DMS79 treated with DMSO at 0.1 percent for 48 hours (cell line): ENCODE measurements at places on chromosomes 5 and 9.

- peak; percentile 43 for DNase-seq
These were observed at the start of gene ISOC1 for GRCh38 chr5:129094087-129094923. Gene ISOC1 (plus strand): TSS chr5:129094749. CDS start chr5:129094767, 18 bp downstream.

DNA sequence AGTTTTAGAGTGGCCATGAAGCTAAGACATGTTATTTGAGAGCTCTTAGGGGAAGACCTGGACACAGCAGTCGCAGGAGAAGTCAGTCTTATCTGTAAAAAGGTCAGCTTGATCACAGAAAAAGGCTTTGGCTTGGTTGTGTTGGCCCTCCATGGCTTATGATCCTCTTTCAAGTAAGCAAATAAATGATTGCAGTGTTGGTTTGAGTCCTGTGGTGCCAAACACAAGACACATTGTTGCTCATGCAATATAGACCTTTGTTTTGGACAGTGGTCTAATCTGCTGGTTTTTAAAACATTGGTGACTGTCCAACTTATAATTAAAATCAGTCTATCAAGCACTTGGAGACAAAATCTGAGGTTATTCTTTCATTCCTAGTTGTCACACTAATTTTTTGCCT lies 54.0 kb downstream of the DOCK8 start:
- DNase-seq = no peak

DNA sequence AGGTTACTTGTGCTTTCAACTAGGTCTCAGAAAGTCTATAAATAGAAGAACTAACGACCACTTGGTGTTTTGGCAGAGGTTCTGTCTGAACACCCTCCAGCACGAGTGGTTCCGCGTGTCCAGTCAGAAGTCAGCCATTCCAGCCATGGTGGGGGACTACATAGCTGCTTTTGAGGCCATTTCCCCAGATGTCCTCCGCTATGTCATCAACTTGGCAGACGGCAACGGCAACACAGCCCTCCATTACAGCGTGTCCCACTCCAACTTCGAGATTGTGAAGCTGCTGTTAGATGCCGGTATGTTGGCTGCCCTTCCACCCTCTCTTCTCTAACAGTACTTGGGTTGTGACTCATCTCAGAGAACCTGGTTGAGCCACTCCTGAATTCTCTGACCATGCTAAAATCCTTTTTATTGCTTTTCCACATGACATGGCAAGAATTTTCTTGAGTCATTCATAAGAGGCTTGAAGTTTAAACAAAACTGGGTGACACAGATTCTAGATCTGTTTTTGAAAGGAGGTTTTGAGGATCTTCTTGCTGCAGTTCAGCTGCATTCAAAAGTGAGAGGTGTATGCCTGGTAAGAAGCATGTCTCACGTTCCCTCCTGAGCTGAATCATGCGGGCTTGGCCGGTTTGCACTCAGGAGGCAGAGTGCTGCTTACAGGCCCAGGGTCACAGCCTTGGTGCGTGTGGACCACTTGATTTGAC lies 103.1 kb upstream of the DMRT1 start:
- DNase-seq = peak; percentile 64

DNA sequence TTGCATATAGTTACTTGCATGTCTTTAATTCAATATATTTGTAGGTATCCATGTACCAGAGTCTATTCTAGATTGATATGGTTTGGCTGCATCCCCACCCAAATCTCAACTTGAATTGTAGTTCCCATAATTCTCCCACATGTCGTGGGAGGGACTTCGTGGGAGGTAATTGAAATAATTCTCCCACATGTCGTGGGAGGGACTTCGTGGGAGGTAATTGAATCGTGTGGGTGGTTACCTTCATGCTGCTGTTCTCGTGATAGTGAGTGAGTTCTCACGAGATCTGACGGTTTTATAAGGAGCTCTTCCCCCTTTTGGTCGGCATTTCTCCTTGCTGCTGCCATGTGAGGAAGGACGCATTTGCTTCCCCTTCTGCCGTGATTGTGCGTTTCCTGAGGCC lies 16.5 kb downstream of the FBXL7 start:
- DNase-seq = no peak

DNA sequence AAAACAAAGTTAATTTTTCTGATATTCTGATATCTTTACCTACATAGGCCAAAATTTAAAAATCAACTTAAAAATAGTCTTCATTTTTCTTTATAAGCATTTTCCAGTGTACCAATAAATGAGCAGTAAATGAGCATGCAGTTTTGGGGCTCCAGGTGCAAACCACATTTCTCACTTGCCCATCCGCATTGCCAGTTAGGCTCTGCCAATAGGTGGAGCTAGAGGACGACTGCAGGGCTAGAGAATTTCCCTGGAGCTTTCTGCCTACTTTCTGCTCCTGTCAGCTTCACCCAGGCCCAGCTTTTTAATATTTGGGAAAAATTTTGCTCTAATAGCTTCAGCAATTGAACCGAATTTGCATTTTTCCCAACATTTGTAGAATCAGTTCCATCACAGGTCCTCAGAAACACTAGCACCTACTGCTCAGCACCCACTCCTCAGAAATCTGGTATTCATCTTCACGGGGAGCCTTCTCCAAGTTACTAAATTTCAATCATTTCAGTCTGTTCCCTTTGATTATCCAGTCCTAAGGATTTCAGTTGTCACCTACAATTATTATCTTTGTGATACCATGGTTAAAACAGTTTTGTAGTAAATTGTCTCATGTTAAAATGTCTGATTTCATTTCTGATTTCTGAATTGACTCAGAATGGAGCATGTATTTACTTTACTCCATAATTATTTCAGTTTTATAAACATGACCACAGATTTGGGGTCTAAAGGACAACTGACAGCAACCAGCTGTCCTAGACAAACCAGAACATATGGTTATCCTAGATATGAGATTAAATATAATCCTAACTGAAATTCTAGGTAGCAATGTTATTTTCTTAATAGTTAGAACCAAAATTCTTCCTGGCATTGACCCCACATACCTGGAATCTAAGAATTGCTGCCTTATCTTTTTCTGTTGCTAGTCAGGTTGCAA lies 104.6 kb upstream of the FAM174A start:
- DNase-seq = no peak

DNA sequence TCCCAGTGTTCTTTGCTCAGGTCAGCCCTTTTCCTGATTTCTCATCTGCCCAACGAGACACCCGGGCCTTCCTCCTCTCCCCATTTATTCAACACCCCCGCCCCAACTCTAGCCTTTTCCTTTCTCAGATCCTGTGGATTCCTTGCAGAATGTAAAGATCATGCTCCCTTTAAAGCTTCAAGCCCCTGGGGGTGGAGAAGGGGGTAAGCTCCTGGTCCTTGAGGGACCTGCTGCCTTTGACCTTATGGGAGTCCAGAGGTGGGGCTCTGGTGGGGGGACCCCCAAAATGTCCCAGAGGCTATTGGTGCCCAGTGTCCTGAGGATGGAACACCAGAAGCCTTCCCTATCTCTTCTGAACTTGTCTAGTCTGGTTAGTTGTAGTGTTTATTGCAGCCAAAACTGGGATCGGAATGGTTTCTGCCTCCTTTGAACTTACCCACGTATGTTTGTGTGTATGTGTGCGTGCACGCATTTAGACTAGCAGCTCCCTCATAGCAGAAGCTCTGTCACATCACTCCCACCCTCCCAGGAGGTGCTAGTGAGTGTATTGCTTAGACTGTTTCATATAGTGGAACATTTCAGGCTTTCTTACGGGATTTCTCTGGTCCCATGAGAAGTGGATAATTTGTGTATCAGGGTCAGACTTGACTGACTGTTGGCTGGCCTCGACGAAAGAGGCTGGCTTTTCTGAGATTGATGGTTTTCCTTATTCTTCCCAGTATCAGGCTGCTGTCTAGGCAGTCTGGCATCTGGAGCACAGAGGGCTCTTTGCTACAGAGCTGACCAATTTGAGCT lies 1.1 kb downstream of the GALNT10 start:
- no peak for DNase-seq

GRCh38 chr9:14281876-14282275 lies 32.1 kb downstream of the NFIB start:
- no peak for DNase-seq

DNA sequence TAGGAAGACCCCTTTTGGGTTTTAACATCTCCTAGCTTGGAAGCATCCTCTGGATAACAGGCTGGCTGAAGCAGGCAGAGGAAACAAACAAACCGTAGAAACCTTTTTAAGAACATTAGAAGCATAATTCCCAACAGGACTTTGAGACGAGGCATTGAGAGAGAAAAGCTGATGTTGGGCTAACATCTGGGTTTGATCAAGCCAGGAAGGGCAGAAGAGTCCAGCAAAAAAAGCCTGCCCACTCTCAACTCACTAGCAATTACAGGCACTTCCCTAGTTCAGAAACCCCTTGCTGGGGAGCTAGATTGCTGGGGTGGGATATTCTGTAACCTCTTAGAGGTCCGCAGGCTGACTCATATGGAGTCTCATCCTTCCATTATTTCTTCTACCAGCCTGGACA lies 75.4 kb upstream of the CTNNA1 start:
- no peak for DNase-seq

DNA sequence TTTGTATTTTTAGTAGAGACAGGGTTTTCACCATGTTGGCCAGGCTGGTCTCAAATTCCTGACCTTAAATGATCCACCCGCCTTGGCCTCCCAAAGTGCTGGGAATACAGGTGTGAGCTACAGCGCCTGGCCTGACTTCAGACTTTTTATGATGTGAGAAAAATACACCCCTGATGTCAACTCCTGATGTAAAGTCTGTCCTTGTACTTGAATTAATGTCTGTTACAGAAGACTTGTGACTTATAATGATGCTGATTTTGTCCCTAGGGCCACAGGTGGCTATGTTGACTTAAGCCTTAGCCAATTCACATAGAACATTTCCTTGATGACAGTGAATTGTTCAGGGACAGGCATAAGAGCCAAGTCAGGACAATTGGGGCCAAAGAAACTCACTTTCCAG lies 42.5 kb upstream of the MELK start:
- DNase-seq = peak; percentile 33

- no peak for DNase-seq
These were observed 6.5 kb downstream of the ABO start for GRCh38 chr9:133268335-133269056.

DNA sequence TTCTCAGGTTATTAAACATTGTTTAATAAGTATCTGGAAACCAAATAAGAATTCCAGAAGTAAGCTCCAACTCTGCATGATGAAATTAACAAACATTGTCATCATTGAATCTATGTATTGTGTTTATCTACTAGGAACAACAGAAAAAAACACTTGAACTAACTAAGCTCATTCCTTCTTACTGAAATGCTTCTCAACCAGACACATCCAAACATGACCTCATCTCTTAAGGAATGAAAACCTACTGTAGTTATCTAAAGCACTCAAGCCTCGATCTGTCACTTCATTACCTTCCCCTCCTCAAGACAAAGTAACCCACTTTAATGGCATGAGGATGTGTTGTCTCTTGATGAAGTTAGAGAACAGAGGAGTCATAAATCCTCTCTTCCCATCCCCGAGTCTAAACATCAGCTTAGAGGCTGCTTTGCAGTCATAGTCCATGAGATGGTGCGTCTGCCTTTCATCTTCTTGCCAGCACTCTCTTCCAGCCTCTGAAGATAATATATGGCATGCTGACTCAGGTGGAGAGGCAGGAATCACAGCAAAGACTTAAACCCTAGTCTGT lies 86.5 kb downstream of the CEMIP2 start:
- DNase-seq = no peak

DNA sequence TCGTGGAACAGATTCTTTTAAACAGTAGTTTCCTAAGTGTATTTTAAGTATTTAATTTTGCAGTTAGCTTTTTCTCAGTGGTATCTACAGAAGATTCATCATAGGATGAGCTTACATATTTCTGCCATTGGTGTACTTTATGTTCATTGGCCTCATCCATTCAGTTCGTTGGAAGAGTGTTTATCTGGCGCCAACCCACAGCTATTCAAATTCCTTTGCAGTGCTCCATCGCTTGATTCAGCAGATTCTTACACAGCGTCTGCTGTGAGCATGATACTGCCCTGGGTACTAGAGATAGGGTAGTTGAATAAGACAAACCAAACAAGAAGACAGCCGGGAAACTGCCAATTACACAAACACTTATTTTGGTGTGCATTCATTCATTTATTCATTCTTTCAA lies 55.1 kb downstream of the NUP214 start:
- no peak for DNase-seq

DNA sequence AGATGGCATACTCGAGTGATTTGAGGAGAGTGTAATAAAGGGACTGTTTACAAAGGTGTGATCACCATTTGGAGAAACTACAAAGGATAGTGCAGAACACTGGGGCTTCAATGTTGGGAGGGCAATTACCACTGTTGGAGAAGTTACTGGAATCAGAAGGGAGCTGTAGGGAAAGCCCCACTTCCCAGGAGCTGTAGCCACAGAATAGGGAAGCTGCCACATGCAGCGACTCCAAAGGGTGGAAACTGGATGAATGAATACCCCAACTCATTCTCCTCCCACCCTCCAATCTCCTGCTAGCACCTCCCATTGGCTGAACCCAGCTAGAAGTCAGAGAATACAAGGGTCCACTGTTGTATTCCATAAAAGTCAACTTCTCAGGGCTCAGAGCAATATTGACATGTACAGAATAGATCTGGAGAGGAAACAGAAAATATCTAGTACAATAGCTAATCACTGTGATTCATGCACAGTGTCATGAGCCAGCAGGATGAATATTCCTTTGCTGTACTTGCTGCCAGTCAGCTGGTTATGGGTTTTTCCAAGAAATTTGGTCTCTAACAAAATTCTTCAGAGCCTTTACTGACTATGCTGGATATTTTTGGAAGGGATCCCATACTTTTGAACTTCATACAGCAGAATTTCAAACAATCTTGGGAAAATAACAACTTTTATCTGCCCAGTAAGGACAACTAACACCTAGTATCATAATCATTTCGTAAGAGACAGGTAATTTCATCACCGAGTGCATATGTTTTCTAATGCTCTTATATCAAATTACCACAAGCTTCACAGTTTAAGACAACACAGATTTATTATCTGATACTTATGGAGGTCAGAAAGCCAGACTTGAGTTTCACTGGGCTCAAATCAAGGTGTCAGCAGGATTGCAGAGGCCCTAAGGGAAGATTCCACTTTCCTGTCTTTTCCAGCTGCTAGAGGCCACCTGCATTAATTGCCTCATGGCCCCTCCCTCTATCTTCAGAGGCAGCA lies 39.6 kb downstream of the PDCD1LG2 start:
- DNase-seq = no peak

DNA sequence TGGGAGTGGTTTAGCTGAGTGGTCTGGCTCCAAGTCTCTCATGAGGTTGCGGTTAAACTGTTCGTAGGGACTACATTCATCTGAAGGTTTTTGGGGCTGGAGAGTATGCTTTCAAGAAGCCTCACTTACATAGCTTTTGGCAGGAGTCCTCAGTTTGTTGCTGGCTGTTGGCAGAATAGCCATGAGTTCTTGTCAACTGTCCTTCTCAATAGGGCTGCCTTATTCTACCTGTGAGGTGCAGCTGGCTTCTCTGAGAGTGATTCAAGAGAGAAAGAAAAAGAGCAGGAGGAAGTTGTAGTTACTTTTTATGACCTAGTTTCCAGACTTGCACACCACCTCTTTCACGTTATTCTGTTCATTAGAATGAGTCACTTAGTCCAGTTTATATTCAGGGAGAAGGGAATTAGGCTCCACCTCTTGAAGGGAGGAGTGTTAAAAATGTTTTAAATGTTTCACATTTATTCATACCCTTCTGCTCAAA lies 33.2 kb downstream of the YTHDC2 start:
- DNase-seq = no peak
